ENCODE measurements at places on chromosomes 12 and 14.

DNA sequence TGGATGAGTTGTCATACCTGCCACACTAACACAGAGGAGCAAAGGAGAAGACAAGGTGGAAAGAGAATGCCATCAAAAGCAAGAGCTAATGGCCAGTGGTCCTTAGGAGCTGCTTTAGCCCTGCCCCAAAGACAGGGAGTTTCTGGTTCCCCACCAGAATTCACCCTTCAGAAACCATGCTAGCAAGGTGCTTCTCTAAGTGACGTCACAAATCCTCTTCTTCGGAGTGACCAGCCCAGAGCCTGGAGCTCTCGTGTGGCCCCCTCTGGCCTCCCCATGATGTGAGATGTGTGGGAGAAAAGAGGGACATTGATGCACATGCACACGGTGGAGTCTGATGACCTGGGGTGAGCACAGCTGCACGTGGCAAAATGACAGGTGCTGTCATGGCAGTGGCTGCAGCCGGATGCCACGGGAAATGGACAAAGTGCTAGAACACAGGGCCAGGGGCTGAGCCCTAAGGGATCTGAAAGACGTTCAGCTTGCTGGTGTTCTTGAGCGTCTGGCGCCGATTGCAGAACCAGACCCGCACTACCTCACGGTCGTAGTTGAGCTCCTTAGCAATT lies 16.9 kb upstream of the TFCP2 start:
- no peak for DNase-seq

DNA sequence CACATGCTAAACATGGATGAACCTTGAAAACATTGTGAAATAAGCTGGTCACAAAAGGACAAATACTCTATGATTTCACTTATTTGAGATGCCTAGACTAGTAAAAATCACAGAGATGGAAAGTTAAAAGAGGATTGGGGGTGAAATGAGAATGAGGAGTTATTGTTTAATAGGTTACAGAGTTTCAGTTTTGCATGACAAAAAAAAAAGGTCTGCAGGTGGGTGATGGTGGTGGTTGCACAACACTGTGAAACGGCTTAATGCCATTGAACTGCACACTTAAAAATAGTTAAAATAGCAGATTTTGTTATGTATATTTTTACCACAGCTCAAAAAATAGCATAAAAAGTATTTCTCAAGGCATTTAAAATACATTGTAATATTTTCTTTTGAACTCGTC lies 151.9 kb upstream of the NRXN3 start:
- DNase-seq, result no peak

DNA sequence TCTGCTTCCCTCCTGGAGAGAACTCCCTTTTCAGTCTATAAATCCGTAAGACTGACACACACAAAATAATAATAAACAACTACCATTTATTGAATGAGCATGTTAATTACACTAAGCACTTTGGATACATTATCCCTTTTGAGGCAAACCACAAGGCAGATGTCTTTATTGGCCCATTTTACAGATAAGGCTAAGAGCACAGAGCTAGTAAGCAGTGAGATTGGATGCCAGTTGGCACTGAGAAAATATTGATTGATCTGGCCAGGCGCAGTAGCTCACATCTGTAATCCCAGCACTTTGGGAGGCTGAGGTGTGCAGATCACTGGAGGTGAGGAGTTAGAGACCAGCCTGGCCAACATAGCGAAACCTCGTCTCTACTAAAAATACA lies 21.9 kb upstream of the RBM19 start:
- DNase-seq, result no peak

- DNase-seq, result no peak
Measured at GRCh38 chr14:100470523-100470897, 116.7 kb downstream of the BEGAIN start.

GRCh38 chr14:76653875-76654572 lies 107.2 kb upstream of the VASH1 start:
- no peak for DNase-seq

All from stimulated activated CD4-positive, alpha-beta T cell treated with anti-CD3 and anti-CD28 coated beads, Interleukin-12 subunit alpha, Interleukin-12 subunit beta, amount 100 ng/mL, for 24 hours (primary cell).